ENCODE measurements at places on chromosomes 3 and 15. TPM values are rescaled to one million over a fixed set of nuclear protein-coding genes. Genes with fewer than 3 reads are reported as not detected.
A peak's percentile ranks its signal among the peaks of the same experiment; 100 is the strongest.

The TMC3 gene
- 0.07 TPM for polyA plus RNA-seq

GRCh38 chr15:90040618-90041017, 39.5 kb downstream of the ZNF710 start:
- DNase-seq: no peak

GRCh38 chr3:51873253-51873766, 2.1 kb downstream of the IQCF5 start:
- DNase-seq: no peak

The IL20RB gene
- polyA plus RNA-seq: 5.4 TPM

DNA sequence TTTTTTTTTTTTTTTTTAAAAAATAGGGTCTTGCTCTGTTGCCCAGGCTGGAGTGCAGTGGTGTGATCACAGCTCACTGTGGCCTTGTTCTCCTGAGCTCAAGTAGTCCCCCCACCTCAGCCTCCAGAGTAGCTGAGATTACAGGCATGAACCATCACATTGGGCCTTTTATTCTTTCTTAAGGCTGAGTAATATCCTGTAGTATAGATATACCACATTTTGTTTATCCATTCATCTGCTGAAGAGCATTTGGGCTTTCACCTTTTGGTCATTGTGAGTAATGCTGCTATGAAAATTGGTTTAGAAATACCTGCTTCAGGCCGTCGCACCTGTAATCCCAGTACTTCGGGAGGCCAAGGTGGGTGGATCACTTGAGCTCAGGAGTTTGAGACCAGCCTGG, 42.6 kb downstream of the PAQR5 start:
- DNase-seq: no peak

GRCh38 chr3:64634417-64634816, 53.4 kb downstream of the ADAMTS9 start:
- no peak for DNase-seq

- DNase-seq: no peak
Measured at GRCh38 chr3:20406611-20407011, 220.6 kb upstream of the SGO1 start.

GRCh38 chr3:41715376-41715775, 246.5 kb downstream of the ULK4 start:
- DNase-seq: no peak

DNA sequence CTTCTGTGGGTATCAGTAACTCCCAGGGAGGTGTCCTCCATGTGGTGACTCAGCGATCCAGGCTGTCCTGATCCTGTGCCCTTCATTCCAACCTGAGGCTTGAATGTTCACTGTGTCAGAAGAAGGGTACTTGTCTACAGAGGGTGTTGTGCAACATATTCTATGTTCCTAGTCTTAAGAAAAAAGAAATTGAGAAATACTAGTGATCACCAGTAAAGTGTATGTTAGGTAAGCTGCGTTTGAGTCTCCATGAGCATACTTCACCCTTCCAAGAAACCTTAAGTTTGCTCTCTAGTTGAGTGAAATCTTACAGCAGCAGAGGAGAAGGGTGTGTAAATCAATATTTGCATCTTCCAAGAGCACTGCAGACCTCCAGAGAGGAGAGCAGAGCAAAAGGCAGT, 122.2 kb upstream of the SLC24A5 start:
- DNase-seq: no peak

DNA sequence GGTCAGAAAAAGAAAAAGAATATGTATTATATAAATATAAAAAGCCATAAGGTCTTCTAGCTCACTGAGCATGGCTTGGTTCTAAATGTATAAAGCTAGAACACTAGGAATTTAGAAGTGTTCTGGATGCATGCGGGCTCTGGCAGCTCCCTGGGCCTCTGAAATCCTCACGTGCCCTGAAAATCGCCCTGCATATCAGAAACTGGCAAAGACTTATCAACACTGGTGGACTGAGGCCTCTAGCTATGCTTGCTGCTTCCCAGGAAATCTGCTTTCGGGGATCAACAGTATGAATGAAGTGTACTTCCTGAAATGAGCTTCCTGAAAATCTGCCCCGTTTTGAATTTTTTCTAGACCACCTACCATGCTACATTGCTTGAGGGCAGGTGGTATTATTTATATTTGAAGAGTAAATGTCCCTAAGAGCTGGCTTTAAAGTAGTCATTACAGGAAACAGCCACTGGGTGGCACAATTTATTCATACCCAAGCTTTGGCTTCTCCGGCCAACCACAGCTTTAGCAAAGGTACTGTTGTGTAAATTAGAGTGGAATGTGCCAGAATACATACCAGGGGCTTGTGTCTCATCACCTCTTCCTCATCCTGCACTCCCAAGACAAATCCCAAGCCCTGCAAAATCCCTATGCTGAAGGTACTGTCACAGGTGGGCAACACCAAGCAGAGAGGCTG, 17.7 kb downstream of the CRTAP start:
- peak; percentile 24 for DNase-seq

GRCh38 chr3:150523538-150523937, 22.8 kb downstream of the SERP1 start:
- no peak for DNase-seq

The GRK7 gene
- polyA plus RNA-seq: 0.14 TPM

- DNase-seq: no peak
Measured at GRCh38 chr15:71295603-71296314, 180.5 kb downstream of the THSD4 start.

The GLDN gene
- polyA plus RNA-seq: 1.3 TPM

DNA sequence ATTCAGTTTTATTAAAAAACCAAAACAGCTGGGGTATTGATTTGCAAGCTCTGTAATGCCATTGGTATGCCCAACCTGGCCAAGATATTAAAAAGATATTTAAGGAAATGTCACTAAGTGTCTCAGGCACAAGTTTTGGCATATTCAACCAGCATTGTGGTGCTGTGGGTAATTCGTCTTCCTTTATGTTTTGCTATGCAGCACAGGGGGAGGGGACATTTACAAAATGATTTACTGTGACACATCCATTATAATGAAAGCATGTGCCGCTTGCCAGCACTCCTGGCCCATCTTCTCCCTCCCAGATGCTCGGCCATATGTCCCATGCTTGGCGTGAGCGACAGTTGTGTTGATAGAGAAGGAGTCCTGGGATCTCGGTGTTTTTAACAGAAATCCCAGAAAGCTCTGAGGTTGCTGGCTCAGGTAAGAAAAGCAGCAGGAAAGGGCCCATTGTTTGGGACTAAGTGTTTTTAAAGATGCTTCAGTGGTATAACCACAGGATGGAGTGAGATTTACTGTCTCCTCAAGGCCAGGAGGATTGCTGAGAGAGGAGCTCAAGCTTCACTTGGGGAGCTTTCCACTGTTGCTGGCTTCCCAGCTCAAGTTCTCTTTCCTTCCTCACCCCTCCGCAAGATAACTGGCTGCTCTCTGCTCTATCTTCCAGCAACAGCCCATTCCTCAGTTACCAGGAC, 158.2 kb upstream of the TSC22D2 start:
- DNase-seq: no peak

DNA sequence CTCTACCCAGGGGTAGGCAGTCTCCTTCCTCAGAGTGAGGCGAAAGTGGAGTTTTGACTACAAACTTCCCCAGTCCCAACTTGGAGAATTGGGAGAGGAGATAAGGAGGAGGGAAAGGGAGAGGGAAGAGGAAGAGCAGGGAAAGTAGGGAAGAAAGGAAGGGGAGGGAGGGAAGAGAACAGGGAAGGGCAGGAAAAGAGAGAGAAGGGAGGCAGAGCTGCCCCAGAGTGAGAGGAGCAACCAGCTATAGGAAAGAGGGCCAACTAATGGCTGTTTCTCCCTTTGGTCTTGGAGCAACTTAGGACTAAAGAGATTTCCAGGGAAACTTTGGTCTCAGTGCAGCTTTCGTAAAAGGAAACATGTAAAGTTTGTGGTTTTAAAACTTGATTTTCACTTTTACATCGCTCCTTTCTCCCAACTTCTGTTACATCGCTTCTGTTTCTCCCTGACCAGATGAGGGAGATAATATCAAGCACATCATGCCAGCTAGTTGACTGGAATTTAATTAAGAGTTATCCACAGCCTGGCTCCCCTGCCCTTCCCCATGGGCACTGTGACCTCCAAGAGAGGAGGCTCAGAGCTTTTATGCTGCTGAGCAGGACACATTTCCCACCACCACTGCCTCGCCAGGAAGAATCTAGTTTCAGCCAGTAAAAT, 1.4 kb downstream of the CA12 start:
- no peak for DNase-seq

- DNase-seq: no peak
Measured at GRCh38 chr3:61699622-61700021, 138.3 kb downstream of the PTPRG start.

DNA sequence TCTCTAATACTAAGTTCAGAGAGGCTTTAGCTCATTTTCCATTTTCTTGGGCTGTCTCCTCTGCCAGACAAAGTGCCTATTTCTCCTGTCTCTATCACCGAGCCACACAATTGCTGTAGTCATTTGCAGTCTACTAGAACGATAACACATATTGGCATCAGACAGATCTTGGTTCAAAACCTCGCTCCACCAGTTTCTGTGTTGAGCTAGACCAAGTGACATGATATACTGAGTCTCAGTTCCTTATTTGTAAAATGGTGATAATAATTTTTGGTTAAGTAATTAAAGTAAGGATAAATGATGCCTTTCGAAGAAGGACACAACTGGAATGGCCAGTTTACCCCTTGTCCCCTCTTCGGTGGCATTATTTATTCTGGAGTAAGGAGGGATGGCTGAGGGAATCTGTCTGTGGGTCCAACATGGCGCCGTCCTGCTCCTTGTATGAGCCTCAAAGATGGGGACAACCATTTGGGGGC, 398 bp upstream of the RAB7A start:
- no peak for DNase-seq

GRCh38 chr3:62462104-62462762, 88.9 kb upstream of the FEZF2 start:
- DNase-seq: no peak

The ACSBG1 gene
- 1.1 TPM for polyA plus RNA-seq

- DNase-seq: no peak
Measured at GRCh38 chr3:191985691-191986090, 524.7 kb downstream of the PYDC2 start.

GRCh38 chr3:52801839-52802238, 7.2 kb downstream of the ITIH3 start:
- DNase-seq: no peak

GRCh38 chr3:177642042-177642803, 444.9 kb upstream of the TBL1XR1 start:
- DNase-seq: no peak

DNA sequence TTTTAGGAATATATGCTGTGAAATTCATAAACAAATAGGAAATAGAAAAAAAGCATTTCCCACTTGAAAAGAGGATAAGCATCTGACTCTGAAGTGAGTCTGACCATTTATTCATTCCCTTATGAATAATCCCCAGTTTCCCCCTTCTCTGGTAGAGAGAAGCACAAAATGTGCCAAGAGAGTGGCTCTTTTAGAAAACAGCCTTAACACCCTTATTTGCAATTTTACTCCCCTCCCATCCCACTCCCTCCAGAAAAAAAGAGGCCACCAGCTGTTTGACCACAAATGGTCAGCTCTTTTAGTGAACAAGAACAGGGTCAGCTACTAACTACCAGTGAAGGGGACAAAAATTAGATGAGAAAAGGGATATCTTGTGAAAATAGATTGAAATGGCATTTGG, 184.5 kb upstream of the ADAMTS9 start:
- DNase-seq: no peak

The LDHAL6B gene
- polyA plus RNA-seq: not detected

DNA sequence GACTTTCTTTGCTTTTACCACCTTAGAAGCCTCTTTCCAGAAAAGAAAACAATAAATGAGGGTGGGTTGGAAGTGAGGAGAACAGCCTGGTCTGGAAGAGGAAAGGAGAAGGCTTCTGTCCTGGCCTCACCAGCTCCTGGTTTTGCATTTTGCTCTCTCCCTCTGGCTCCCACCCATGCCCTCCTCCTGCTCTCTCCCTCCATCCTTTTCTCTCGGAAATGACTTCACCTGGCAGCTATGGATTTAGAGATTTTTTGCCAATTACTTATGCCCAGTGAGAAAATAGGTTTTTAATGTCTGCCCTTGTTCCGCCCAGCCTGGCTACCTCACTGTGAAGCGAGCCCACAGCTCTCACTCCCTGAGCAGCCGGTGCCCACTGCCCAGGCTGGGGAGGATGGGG, 77.9 kb upstream of the NTRK3 start:
- no peak for DNase-seq

- no peak for DNase-seq
Measured at GRCh38 chr15:71780115-71780976, 30.0 kb upstream of the NR2E3 start.

DNA sequence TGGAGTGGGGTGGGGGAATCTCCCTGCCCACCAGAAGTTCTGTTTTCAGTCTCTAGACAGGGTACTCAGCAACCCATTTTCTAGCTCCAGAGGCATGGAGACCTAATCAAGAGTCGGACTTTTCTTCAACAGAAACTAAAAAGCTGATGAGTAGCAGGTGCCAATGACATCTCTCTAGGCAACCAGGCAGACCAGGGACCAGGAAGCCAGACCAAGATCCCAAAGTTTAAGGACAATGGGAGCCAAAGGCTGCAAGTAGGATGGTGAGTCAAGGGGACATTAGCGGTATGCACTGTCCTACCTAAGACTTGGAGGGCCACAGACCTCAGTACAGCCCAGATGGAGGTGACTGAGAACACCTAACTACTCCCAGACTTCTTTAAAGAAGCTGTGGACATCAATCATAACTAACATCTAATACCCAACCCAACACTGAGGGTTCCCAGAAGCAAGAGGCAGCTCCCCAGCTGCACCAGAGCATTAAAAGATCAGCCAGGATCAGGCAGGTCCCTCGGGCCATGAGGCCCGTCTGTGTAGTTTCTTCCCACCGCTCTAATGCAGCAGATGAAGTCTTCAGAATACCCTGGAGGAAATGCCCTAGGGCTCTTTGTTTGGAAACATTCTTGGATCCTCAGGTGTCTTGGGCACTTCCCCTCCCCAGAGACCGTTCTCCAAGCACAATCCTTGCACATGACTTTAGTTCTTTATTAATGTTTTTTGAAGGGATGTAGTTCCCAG, 979 bp downstream of the CCDC71 start:
- no peak for DNase-seq

GRCh38 chr3:168091302-168091858, 4.3 kb downstream of the GOLIM4 start:
- no peak for DNase-seq

DNA sequence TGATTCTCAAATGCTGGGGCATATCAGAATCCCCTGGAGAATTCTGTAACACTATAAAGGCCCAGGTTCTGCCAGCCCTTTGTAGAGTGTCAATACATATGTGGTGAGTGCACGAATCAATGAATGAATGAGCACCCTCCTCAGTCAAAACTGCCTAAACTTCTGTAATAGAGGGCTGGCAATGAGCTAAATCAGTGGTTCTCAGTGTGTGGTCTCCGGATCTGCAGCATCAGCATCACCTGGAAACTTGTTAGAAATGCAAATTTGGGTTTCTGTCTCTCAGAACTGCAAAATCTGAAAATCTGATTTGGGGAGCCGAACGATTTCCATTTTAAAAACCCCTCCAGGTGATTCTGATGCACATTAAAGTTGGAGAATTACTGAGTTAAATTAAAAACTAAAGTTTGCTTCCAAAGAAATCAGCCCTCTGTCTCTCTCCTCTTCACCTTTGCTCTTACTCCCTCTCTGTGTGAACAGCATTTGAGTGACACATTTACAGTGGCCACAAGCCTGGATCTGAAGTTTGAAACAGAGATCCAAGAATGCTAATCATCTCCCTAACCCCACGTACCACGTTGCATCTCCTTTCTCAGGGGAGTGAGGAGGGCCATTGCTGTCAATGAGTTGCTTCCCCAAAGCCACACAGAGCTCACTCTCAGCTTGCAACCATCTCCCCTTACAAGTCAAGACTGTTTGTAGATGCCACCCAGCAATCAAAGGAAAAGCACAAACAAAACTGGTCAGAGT, 109.5 kb downstream of the STAC start:
- no peak for DNase-seq
